RKO (cell line): ENCODE measurements at places on chromosomes 6 and 20.
A peak's percentile ranks its signal among the peaks of the same experiment; 100 is the strongest.

DNA sequence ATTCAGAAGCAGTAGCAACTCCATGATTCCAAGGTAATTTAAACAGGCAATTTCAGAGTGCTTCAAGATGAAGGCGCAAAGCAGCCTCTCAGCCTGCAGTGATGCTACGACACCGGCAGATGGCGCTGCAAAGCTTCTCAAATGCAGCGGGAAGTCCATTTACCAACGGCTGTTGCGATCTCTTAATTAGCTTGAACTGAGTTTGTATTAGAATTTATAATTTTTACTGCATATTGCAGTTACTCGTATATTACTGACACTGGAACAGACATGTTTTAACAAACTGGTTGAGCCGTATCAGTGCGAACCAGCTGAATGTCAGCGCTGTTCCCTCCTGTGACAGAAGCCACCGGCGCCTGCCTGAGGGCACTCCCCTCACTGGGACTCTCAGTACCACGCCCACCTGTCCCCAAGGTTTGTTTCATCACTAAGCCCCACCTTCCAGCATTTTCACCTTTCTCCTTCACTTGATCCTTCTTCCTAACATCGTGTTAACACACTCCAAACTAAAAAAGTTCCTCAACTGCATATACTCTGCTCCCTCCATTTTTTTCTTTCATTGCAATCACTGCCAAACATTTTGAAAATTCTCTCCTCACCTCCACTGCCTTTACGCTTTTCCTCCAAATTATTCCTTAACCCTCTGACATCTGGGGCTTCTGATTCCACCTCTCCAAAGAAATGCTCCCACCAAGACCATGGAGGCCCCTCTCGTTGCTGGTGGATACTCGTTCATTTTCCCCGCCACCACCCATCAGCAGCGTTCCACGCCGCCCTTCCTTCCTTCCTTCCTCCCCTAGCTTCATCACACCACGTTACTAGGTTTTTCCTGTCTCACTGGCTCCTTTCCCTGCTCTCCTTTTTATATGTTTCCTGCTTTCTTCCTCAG lies 14.5 kb downstream of the GNL1 start:
- peak; percentile 92 for DNase-seq

DNA sequence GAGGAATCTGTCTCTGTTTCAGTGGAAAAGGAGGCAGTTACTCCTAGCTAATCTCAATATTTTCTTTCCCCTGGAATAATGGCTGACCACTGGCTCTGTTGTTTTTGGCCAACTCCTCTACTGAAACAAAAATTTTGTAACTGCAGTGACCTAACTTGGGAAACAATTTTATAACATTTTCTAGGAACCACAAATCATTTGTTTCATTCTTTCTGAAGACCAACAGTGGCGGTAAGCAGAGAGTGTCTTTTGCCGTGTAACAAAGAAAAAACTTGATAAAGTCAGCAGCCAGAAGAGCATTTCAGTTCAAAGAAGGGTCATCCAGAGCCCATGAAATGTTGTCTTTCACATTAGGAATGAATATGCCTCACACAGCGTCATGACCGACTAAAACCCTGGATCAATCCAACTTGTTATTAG lies 11.8 kb upstream of the BFSP1 start:
- no peak for DNase-seq

DNA sequence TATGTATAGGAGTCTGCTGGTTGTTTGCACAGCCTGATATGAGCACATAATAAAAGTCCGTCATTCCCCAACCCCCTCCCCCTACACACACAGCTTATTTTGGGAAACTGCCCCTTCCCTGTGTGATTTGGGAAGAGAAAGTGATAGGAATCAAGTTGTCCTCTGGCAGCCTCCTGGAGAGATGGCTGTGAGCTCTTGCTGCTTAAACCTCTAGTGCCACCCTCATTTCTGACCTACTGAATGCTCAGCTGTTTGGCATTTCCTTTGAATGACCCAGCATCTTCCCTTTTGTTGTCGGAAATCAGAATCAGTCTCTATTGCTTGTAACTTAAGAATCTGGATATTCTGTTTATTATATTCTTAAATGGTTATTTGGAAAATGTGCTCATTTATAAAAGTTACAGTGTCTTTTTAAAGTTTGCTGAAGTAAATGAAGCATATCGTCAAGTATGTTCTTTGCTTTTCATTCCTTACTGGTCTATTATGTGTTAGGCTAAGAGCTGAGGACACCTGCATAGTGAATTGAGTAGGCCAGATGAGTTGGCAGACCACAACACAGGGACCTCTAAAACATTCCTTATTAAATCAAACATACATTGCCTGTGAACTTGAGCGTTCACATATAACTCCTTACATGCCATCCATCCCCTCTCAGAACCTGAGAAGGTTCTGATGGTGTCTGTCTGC lies 5.5 kb downstream of the RWDD2A start:
- no peak for DNase-seq

- peak; percentile 60 for DNase-seq
Observed at GRCh38 chr6:125149256-125150144, 4.1 kb upstream of the TPD52L1 start.

- DNase-seq, result no peak
Observed at GRCh38 chr20:5656126-5656525, 94.1 kb upstream of the SHLD1 start.

DNA sequence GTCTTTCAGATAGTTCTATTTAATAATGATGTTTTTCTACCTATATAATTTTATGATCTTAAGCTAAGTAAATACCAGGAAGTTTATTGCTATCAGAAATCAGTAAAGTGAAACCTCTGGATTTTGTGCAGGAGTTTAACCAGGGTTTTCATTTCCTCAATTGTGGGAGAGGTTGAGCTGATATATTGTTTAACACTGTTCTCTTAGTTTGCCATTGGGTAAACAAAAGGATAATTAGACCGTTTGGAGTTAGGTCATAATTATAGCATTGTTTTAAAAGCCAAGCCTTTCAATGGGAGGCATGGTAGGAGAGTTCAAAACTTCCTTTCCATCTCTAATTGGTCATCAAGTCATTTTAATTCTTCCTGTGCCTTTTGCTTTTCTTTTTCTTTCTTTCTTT lies 58.7 kb downstream of the STXBP5 start:
- DNase-seq, result no peak

DNA sequence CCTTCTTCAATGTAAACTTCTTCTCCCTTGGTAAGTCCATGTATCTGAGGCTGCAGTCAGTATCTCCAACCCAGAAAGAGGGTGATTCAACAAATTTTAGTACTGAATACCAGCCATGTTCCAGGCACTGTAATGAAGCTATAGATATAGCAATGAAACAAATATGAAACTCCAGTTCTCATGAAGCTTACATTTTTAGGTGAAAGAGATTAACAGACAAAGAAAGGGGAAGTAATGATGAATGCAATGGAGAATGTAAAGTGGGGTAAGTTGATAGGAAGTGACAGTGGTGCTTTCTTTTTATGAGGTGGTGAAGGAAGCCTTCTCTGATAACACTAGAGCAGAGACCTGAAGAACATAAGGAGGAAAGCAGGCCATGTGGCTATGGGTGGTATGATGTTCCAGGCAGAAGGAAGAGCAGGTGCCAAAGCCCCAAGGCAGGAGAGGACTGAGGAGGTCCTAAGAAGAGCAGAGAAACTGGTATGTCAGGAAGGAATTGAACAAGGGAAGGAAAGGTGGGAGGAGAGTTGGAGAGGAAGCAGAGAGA lies 143.6 kb downstream of the TFAP2B start:
- DNase-seq, result no peak

GRCh38 chr20:51930775-51931174 lies 128.5 kb upstream of the SALL4 start:
- DNase-seq, result peak; percentile 72

DNA sequence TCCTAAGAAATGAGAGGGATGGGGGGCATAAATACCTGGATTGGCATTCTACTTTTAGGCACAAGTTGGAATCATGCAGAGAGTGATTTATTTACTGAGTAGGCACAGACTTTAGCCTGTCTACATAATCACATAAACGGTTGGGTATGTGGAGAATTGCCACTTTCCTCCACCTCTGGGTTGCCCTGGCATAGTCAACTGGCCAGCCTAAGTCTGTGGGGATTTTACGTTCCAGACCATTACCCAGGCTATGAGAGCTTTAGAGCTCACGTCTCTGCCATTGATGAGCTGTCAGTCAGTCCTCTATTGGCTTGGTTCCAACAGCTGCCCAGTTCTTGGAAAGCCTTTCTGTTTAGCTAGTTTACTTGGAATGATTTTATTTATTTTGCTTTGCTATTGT lies 5.0 kb upstream of the BHLHE23 start:
- peak; percentile 19 for DNase-seq

DNA sequence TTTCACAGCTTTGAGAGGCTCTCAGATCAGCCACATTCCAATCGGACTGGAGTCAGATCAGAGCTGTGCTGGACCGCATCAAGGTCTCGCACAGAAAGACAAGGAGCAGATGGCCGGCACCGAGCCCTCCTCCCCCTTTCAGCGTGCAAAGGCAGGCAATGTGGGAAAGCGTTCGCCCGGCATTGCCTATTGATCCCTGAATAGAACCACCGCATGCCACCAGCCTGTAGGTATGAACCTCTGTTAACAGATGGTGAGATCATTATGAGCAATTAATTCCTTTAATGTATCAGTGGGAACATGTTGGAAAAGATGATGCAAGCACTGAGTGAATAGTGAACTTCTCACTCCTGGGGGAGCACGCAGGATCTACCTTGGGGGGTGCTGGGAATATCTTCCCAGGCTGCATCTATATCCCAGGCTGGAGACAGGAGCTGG lies 117.5 kb upstream of the ID4 start:
- DNase-seq, result no peak

DNA sequence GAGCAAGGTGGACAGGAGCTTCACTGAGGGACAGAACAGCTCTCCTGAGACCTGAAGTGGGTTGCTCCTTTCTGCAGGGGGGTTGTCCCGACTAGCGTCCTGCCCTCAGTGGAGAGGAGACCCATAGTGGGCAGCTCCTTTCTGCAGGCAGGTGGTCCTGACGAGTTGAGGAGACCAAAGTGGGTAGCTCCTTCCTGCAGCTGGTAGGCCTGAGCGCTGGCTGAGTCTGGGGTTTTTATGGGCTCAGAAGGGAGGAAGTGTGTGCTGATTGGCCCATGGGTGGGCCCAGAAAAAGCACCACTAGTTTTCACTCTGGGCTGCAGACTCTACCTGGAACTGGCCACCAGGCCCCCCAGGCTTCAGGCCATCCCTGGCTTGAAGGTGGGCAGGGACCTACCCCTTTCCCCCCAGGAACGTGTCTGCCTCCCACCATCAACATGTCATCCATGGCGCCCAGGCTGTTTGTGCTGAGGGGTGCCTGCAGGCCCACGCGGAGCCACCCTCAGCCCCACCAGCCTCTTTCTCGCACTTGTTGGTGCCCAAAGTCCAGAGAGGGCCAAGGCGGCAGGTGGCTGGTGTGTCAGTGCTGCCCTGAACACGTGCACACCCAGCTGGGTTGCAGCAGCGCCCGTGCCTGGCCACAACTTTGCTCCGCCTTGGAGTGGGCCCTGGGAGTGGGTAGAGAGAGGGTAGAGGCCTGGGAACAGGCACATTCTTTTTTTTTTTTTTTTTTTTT lies 1.6 kb upstream of the DEK start:
- DNase-seq, result no peak

- no peak for DNase-seq
Observed at GRCh38 chr6:47792216-47792733, 10.4 kb downstream of the OPN5 start.

- DNase-seq, result no peak
Observed at GRCh38 chr6:95448208-95448607, 129.1 kb upstream of the MANEA start.

DNA sequence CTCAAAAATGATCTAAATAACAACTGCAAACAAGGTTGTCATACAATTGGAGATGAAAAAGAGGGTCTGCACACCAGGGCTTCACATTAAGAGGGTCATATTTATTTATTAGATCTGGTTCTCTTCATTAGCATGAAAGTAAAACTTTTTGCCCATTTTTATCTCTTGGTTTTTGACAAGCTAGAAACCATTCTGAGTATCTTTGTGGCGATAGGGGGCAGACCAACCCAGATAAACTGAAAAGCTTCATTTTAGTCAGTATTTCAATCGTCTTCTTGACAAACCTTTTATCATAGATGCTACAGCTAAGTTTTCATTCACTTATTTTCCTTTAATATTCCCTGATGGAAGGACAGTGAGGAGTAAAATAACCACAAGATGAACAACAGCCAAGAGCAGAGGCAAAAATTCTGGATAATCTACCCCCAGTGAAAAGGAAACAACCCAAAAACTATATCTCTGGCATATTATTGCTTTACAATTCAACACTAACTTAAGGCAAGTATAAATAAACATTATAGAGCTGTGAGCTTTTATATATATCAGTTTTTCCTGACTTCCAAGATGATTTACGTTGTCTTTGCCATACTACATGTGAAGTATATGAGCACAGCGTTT lies 45.2 kb downstream of the THEMIS start:
- DNase-seq, result peak; percentile 50

DNA sequence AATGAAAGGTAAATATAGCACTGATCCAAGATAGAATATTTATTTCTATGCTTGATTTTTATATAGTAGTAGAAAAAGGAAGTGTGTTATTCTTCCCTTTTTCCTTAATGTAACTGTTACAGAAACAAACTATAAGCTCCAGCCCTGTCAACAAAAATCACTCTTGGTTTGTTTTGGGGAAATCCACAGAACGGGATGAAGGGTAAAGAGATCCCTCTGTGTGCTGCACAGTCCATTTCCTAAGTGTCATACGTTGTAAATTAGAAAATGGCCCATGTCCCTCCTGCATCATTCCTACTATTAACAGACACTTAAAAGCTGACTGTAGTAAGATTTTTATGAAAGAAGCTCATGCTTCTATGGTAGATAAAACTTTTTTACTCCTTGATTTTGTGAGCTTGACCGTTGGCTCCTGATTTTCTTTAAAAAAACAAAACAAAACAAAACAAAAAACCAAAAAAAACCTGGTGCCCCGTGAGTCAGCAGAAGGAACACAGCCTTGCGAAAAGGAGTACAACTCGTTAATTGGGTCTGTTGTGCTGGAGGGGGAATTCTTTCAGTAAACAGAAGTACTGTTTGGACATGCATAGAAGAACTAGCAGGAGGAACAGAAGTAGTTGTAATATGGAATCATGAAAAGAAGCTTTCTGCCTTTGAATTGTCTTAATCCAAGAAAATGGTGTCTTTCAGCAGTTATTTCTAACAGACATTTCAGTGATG lies 67.5 kb downstream of the RTN4IP1 start:
- no peak for DNase-seq

GRCh38 chr20:24738981-24739633 lies 210.0 kb upstream of the CST7 start:
- no peak for DNase-seq

- DNase-seq, result peak; percentile 11
Observed at GRCh38 chr20:11917663-11918062, at the start of gene BTBD3. BTBD3 (plus strand) TSS chr20:11917893; CDS start chr20:11918276, 383 bp downstream.

- DNase-seq, result no peak
Observed at GRCh38 chr6:122389704-122390372, 9.6 kb upstream of the HSF2 start.

GRCh38 chr6:149242883-149243282 lies 74.6 kb upstream of the TAB2 start:
- DNase-seq, result no peak

DNA sequence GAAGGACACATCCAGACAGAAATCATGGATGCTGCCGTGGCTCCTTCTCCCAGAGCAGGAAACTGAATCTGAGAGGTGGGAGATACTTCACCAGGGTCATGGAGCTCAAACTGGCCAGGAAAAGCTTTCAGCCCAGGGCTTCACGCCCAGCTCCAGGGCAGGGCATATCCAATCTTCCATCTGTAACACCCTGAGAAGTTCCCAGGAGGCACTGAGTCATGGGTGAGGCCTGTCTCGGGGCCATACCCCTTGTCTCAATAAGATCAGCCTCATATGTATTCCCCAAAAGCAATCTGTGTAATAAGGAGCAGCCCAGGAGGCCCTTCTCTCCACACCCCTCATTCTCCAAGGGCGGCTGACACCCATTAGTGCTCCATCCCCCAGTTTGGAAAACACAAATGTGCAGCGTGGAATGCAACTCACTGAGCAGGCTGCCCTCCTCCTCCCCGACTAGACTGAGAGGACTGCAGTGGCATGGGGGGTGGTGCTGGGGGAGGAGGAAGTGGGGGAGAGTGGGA lies 439.3 kb upstream of the SULF2 start:
- no peak for DNase-seq
